LNCaP clone FGC (cell line): ENCODE measurements at places on chromosomes 6 and 20.

DNA sequence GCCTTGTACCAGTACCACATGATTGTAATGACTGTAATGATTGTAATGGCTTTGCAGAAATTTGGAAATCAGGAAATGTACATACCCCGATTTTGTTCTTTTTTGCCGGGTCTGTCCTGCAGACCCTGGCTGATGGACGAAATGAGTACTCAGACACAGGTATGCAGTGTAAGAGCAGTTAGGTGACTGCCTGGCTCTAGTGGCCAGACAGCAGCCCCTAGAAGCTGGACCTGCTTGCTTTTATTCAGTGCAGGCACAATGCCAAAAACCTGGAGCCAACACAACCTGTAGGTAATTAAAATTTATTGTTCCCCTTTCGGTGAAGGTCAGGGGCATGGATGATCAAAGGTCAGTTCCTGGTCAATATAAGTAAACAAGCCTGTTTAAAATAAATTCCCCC lies 346.0 kb downstream of the NKAIN2 start:
- no peak for DNase-seq

- DNase-seq: no peak
Observed at GRCh38 chr6:604579-604978, 52.3 kb downstream of the HUS1B start.

GRCh38 chr20:22729616-22730236 lies 145.4 kb upstream of the FOXA2 start:
- no peak for DNase-seq

- no peak for DNase-seq
Observed at GRCh38 chr6:136235233-136235564, 14.9 kb downstream of the MTFR2 start.

- DNase-seq: no peak
Observed at GRCh38 chr20:44739942-44740341, 5.7 kb upstream of the KCNK15 start.

DNA sequence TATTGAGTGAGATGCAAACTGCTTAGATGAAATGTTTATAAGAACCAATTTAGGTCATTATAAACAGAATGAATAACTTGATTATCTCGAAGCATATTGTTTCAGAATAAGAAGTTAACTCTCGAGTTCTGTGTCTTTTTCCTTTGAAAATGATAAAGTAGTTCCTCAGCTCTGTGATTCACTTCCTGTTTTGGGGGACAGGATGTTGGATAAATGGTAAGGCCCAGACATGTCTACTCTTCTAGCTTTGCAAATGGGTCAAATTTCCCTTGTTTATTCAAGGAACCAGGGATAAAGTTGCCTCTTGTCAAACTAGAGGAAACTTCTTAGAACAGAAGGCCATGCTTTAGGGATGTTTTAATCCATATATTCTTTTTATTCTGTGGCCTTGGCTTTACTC lies 246.9 kb downstream of the SOX4 start:
- no peak for DNase-seq

GRCh38 chr6:40138273-40138720 lies 204.0 kb upstream of the MOCS1 start:
- no peak for DNase-seq

DNA sequence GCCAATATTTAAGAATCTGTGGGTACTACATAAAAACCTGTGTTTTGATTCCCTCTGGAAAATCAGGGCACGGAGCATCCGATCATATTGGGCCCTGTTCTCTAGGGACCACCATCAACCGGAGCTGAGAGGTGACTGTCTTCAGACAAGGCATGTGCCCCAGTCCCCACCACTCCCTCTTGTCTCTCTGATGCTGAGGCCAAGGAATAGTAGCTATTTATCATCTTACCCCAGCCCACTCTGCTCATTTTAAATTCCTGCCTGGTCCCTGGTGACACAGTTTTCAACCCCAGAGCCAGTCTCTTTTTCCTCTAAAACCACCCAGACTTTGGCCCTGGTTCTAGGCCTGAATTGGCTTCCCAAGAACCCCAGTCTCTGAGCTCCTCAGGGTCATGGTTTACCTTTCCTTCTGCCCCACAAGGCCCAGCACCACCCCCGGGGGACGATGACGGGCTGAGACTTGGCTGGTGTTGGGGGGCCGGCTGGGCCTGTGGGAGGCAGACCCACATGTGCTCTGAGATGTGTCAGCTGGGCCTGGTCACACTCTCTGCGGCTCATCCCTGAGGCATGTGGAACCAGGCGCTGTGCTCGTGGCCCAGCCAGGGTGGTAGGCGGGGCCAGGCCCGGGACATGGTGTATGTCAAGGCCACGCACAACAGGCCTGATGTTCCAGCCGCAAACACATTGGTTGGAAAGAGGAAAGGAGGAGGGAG lies 114.4 kb downstream of the CEBPB start:
- no peak for DNase-seq

GRCh38 chr6:115514656-115515055 lies 546.0 kb downstream of the FRK start:
- DNase-seq: no peak

DNA sequence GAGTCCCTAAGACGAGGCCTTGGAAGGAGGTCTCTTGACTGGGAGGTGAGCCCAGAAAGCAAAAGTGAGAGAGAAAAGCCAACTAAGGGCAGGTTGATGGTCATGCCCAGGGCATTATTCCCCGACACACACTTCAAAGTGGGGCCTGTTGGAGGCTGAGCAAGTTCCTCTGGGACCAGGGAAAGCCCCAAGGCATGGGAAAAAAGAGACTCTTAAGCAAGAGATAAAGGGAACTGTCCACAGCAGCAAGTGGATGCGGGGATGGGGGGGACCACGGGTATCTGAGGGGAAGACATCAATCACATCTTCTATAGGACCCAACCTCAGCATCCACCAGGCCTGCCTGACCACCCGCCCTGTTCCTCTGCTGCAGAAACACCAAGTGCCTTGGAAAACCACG lies 119.9 kb upstream of the MAFB start:
- DNase-seq: no peak

- DNase-seq: peak; percentile 66
Observed at GRCh38 chr6:90406142-90406794, 109.6 kb upstream of the BACH2 start.
